ENCODE measurements at places on chromosomes 6 and 20.

GRCh38 chr6:113493991-113494390 is 363.2 kb upstream of the MARCKS start:
- DNase-seq = no peak

DNA sequence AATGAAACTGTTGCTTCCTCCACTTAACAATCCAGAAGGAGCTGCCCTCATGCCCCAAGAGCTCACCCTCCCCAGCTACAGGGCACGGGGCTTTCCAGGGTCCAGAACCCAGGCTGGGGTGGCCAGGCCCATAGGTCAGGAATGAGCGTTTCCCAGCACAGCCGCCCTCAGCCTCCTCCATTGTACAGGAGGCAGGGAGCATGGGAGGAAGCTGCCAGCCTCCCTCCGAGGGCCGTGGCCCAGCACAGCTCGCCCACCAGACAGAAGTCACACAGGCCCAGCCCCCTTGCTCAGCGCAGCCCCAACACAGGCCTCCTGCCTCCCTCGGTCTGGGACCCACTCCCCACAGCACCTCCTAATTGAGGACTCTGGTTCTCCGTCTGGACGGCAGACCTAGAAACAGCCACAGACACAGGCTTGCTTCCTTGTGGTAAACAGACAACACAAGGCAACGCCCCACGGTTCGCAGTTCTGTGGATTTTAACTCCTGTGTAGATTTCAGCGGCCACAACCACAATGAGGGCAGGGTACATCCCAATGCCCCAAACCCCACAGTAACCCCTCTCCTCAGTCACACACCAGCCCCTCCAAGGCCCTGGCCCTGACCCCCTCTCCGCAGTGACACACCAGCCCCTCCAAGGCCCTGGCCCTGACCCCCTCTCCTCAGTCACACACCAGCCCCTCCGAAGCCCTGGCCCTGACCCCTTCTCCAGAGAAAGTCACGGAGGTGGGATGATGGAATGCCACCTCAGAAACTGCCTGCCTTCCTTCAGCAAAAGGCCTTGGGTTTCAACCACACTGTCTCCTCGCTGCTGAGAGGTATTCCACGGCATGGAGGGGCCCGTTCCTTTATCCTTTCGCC is 173.5 kb downstream of the DLL1 start:
- DNase-seq = no peak

DNA sequence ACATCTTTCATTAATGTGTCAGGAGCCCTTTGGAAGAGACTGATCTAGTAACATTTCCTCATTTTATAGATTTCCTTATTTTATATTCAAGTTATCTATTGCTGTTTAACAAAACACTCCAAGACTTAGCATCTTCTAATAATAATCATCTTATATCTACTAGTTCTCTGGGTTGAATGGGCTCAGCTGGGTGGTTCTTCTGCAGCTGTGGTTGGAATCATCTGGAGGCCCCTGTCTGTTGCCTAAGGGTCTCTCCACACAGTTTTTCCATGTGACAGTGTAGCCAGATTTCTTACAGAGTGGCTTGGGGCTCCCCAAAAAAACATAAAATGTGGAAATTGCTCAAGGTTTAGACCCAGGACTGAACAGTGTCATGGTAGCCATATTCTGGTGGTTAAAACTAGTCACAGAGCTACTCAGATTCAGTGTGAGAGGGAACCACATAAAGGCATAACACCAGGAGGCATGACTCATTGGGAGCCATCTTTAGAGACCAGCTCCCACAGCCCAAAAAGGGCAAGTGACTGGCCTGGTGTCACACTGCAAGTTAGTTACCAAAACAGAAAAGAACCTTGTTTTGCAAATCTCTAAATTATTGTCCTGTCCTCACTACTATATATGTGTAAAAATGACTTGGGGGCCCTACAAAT is 11.5 kb downstream of the SLC2A10 start:
- no peak for DNase-seq

GRCh38 chr6:168103050-168103830 is 24.2 kb upstream of the FRMD1 start:
- no peak for DNase-seq

DNA sequence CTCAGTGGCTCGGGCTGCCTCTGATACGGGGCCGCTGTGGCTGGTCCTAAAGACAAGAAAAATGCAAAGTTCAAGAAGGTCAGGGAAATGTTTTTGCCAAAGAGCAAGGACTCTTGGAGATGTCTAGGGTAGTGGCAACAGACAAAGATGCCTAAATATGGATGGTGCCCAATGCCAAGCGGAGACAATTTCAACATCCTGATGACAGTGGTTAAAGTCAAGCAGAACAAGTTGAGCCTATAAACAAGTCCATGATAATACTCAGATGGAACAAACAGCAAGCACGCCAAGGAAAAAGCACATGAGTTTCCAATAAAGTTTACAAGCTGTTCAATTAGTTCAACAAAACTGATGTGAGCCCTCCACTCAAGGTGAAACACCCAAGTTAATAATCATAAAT is 51.1 kb downstream of the SLC22A1 start:
- no peak for DNase-seq

- DNase-seq = no peak
Measured at GRCh38 chr6:143205585-143205984, 144.9 kb downstream of the AIG1 start.

DNA sequence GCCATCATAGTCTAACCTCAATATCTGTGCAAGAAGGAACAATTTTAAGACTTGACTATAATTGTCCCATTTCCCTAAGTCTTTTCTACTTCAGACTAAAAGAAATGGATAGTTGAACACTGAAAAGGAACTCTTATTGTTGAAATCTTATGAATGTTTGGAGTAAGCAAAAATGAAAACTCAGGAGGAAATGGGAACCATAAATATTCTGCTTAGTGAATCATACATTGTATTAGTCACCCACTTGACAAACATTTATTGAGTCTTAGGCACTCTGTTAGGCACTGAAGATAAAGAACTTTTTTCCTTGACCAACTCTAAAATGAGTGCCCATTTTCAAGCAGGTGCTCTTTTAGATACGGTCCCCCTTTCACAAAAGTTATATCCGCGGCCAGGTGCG is 8.7 kb downstream of the CCDC170 start:
- DNase-seq = no peak

DNA sequence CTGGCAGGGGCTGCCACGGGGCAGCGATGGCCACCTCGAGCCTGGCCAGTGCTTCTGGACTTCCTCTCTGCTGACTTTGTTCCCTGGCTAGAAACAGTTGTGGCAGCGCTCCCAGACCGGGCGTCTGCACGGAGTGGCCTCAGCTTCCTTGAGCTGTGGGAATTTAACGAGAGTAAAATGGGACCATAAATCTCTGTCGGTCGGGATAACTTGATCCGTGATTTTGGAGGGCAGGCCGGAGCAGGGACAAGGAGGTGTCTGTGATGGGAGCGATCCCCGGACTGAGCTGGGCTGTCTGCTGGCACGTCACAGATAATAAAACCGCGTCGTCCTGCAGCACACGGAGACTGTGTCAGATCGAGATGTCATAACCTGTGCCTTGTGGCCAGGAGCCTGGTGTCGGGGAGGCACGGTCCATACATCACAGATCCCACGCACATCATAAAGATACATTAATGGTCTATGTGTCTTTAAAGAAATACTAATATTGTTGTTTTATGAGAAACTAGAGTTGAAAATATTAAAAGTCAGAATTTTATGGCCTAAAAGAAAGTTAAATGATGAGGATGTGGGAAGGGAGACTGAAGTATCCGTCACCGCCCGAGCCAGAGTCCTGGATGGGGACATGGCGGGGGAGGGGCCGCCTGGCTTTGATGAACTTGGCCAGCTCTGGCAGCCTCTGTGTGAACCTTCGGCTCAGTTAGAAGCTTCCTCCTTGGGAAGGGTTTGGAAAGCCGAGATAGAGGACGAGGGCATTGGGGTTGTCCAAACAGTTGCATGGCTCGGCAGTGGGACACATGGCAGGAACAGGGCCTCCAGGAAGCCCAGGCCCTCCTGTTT is 6.5 kb upstream of the RBBP8NL start:
- no peak for DNase-seq

- no peak for DNase-seq
Measured at GRCh38 chr20:39638731-39639130, 676.6 kb downstream of the DHX35 start.

- no peak for DNase-seq
Measured at GRCh38 chr6:7198833-7199800, 91.4 kb downstream of the RREB1 start.

GRCh38 chr20:4736875-4737274 is 15.2 kb downstream of the PRND start:
- no peak for DNase-seq

- DNase-seq = no peak
Measured at GRCh38 chr20:2139250-2139649, 37.6 kb downstream of the STK35 start.

- no peak for DNase-seq
Measured at GRCh38 chr6:107763946-107764345, 60.2 kb downstream of the SCML4 start.

Data from stimulated activated CD4-positive, alpha-beta T cell treated with anti-CD3 and anti-CD28 coated beads, Interleukin-4, amount 100 ng/mL, for 4 hours (primary cell).